ENCODE measurements at places on chromosomes 5 and 9.
A peak's percentile ranks its signal among the peaks of the same experiment; 100 is the strongest.

GRCh38 chr5:139964994-139965565 lies 78.0 kb downstream of the NRG2 start:
- no peak for DNase-seq

DNA sequence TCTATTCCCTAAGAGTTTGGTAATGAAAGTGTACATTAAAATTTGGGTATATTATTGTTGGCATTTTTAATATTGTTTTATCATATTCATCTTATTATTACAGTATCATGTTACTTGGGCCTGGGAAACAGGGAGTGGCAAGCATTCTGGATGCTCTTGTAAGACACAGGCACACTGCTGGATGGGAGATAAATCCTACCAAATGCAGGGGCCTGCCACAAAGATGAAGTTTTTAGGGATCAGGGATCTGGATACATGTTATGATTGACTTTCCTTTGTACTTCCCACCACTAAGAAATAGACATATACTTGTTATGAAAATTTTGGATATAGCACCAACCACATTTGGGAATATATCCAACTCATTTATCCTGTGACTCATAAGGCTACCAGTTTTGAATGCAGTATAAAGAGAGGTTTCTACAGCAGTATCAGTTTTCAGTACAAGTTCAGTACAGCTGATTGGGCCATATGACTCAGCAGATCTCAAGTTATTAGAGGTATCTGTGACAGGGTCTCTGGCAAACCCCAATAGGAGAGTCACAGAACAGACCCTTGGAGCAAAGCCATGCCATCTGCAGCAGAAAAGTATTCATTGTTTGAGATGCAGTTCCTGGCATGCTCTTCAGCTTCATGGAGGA lies 360.1 kb downstream of the DMAC1 start:
- DNase-seq, result no peak

DNA sequence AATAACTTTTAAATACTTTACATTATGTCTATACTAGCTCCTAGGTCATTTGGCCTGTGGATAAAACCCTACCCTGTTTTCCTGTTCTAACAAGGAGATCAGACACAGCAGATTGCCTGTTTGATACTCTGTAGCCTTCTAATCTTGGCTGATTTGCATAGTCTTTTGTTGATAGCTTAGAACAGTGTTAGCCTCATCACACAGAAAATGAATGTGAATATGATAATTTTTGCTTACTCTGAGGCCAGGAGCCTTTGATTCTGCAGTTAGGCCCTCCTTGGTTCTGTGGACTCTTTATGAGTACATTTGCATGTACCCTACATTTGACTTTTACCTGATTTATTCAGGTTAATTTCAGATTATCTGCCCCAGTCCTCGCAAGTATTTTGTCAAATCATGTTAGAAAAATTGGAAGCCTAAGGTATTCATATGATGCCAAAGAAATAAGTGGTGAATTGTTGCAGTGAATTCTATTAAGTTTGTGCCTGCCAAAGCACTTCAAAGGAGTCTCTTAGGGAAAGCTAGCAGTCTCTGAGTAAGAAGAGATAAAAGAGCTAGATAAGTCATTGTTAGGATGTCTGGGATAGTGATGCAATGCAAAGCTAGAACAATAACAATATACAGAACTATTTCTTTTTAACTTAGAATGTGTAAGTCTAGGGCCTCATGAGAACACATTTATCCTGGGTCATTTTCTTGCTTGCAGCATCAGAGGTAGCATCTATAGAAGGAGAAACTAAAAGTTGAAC lies 56.4 kb downstream of the SCAMP1 start:
- peak; percentile 22 for DNase-seq

DNA sequence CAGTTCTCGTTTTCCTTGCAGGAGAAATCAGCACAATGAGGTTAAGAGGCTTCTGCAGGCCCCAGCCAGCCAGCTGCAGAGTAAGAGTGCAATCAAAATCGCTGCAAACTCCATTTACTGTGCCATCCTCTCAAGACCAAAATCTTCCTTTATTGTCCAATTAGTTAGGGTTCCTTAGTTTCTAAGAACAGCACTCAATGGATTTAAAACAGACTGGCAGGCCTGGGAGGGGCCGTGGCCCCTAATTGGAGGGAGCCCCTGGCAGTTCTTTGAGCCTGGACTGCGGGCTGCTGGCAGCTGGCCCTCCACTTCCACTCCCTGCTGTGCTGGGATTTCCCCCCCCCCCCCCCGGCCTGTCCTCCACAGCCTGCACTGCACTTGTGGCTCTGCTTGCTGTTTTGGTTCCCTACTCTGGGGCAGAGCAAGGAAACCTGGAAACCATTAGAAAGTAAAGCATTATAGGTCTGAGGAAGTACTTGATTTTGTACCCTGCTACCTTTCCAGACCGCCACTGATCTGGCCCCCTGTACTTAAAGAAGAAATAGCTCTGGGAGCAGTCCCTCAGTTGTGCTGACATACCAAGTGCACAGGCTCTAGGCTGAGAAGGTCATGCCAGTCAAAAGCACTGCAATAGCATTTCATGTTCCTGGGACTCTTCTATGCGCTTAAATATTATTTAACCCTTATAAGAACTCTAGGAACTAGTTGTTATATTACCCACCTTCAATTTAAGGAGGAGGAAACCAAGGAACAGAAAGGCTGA lies 129.0 kb downstream of the APBA1 start:
- DNase-seq, result no peak

DNA sequence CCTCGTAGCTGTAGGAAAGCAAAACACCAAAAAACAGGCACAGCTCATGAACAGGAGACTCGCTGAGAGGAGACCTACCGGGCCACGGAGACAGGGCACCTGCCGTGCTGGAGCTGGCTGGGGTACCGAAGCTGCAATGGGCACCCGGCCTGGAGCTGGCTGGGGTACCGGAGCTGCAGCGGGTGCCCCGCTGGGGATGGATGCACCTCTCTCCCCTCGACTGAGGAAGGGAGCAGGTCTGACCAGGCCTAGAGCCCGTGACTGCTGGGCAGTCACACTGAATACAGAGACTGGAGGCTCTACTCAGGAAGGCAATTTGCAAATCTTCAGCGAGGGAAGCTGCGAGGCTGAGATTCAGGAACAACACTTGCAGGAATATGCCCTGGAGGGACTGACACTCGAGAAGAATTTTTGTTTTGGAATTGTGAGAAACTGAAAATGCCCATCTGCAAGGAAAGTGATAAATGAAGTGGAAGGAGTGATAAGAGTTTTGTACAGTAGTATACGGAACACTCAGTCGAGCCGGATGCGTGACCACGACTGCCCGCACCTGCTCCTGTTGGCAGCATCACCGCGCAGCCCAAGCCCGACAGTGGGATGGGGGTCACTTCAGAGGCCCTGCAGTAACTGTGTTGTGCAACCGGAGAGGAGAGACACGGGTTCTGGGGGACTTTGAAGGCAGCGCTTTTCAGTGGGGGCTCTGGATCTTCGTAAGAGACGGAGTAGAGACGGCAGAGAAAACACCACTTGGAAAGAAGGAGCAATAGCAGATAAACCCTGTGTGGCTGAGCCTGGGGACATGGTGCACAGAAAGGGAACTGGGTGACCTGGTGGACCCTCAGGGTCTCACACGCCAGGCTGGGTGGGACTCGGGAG lies 27.9 kb upstream of the LPCAT1 start:
- DNase-seq, result no peak

DNA sequence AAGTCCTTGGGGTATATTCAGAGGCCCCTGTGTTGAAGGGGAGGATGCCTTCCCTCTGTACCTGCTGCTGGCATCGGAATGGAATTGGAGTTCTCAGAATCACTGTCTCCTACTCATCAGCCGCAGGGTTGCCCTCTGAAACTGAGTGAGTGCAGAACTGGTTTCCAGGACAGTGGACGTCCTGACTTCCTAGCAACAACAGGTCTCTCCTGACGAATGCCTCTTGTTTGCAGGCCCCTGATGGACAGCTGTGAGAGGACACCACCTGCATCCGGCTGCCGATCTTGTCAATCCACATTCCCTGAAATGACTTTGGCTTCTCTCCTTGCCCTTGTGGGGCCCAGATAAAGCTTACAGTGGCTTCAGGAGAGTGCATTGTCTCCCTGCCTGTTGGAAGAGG lies 274.5 kb downstream of the NSG2 start:
- DNase-seq, result no peak

GRCh38 chr9:127812936-127813675 lies 10.4 kb downstream of the FPGS start:
- DNase-seq, result no peak

GRCh38 chr5:168513861-168514428 lies 15.2 kb upstream of the FBLL1 start:
- DNase-seq, result no peak

DNA sequence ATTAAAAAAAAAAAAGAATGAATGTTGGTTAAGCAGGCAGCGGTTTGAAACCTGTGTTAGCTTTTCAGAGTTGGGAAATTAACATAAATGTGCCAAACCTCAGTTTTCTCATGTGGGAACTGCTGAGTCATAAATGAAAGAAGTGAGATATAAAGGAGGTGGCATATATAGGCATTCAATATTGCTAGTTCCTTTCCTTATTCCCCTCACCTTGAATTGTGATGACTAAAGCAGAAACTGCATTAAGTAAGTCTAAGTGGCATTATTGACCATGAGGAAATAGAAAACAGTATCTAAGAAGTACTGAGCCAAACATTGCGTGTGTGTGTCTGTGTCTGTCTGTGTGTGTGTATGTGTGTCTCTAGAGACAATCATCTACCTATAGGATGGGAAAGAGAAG lies 691.2 kb downstream of the TLR4 start:
- no peak for DNase-seq

DNA sequence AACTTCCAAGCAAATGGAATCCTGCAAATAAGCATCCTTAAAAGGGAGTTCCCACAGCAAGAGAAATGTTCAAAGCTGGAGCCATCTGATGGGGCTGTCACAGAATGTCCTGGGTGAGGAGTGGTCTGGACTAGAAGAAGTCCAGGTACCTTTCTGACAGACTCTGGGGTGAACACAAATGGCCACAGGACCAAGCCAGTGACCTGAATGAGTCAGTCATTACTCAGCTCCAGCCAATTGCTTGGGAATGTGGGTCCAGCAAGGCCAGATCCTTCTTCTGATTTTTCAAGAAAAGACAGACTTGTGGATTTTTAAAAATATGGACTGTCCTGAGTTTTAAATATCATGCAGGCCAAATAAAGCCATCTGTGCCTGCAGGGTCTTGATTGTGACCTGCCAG lies 30.1 kb downstream of the GALNT10 start:
- DNase-seq, result no peak

Data from NCI-H1048 (cell line).